Adipose tissue (tissue), 3 donors: ENCODE measurements at places on chromosomes 11 and 22. TPM values are rescaled to one million over a fixed set of nuclear protein-coding genes. Genes with fewer than 3 reads are reported as not detected.

The ELF5 gene
- not detected for polyA plus RNA-seq

The KCNJ1 gene
- not detected for polyA plus RNA-seq

The SERPIND1 gene
- polyA plus RNA-seq = 0.24 TPM

The CDC42EP2 gene
- 82.5 TPM for polyA plus RNA-seq
